SJCRH30 (cell line): ENCODE measurements at places on chromosomes 3 and 15.

DNA sequence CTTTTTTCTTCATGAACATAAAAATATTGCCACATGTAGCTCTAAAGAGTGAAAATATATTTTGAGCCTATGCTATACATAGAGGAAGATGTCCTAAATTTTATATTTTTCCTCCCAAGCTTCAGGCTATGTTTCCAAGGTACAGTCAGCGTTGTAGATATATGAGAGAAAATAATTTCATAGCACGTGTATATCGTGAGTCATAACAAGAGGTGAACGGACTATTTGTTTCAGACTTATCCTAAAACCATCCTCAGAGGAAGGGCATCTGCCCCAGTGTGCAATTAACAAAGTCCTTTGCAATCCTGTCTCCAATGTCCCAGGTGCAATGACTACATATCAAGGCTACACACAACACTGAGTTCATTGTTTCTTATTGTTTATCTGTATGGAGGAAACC is 177.3 kb upstream of the ARRDC4 start:
- no peak for DNase-seq

GRCh38 chr3:141476033-141476432 is 10.8 kb upstream of the RASA2 start:
- no peak for DNase-seq

- DNase-seq = no peak
Observed at GRCh38 chr3:54871867-54872266, 56.0 kb downstream of the LRTM1 start.

- DNase-seq = no peak
Observed at GRCh38 chr3:10396083-10396482, 75.2 kb upstream of the SEC13 start.

- DNase-seq = no peak
Observed at GRCh38 chr15:52261026-52261425, 34.6 kb downstream of the MYO5C start.

DNA sequence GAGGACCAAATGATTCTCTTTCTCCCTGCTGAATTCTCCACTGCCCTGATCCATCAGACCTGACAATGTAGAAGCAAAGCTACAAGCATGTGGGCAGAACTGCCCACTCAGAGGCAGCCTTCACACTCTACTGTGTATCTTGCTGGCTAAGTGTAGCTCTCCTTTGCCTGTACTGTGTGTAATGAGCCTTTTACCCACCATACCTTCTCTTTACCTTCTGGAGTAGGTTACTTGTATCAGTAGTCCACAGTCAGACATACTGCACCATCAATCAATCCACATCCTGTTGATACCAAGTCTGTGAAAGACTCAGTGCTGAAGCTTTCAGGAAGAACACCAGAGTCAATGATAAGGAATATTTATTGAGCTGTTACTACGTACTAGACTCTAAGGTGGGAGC is 440.7 kb upstream of the ARHGEF26 start:
- DNase-seq = no peak
